ENCODE measurements at places on chromosomes 4 and X.

DNA sequence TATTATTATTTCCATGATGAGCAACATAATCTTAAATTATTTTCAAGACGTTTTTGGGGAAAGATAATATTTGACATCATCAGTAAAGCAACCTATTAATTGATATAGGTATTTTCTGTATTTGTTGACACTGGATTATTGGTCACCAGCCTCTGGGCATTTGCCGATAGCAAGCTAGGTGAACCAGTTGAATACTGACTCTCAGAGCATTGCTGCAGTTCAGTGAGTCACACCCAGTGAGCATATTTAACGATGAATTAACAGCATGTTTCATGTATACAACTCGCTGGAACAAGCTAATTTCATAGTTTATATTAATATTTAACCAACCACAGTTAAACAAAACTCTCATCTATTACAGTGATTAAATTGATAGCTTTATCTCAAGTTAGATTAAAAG, 1006.0 kb upstream of the DIAPH2 start:
- DNase-seq: no peak

GRCh38 chr4:105433421-105433820, 40.4 kb downstream of the PPA2 start:
- DNase-seq: no peak

DNA sequence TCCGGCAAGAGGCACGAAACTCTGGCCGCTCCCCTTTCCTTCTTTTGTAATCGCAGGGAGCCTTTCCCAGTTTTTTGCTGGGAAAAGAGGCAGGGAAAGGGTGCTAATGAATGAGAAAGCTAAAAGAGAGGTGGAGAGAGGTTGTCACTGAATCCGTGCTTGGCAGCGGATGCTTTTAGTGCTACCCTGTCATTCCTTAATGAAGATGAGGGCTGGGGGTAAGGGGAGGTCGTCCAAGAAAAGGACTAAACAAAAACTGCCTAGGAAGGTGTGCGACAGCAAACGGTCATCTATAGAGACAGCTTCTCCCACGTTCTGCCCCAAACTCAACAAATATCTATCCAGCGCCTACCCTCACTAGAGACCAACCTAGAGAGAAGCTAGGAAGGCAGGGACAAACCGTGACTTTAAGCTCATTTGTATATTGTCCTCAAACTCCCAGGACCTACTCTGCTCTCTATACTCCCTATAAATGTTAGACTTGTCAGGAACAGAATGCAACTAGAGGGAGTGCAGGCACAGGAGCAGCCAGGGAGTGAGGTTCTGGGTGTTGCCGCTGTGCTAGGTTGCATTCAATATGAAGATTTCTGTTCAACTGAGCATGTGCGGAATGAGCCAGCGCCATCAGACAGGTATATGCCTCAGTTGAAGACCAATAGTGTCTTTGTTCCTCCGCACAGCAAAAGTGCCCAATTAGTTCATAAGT, 777 bp upstream of the CASK start:
- peak; percentile 36 for DNase-seq

DNA sequence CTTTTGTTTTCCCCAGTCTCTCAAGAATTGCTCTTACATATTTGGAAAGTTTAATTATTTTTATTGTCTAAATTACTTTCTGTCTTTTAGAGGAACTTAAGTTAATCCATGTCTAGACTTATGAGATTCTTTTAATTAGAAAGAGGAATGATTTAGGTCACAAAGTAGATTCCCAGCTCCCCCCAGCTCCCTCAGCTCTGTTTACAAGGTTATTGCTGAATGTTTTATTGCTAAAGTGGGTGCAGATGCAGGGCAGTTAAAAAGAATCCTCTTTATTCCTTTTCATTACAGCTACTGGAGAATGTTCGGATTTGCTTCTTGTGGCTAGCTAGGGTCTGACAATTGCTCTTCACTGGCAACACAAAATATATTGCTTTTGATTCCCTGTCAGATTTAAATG, 33.7 kb upstream of the CCKAR start:
- DNase-seq: no peak
